Activated CD4-positive, alpha-beta T cell treated with anti-CD3 and anti-CD28 coated beads, Interleukin-2, amount 10 ng/mL, durations not matched to agents 24 days and 14 days (primary cell): ENCODE measurements at places on chromosomes 3 and 15. TPM values are rescaled to one million over a fixed set of nuclear protein-coding genes. Genes with fewer than 3 reads are reported as not detected.

DNA sequence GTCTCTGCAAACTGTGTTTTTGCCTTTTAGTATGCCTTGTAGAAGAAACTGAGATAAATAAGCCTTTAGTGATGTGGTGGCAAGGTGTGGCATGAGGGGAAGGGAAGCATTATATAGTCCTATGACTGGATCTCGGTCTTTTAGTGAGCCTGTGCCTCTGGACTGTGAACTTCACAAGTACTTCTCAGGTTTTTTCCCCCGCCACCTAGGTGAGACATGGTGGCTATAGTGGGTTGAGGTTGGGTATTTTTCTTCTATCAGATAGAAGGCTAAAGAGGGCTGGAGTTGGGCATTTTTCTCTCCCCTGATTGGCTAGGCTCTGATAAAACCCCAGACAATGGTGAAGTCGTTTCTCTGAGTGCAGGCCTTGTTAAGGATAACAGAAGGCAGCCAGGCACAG is 38.7 kb upstream of the ZFAND6 start:
- H3K27me3 ChIP-seq, result no peaks in the 10 kb centered on the region
- H3K36me3 ChIP-seq, result no peaks in the 10 kb centered on the region
- H3K27ac ChIP-seq, result no peak overlapping the region

The CPA3 gene
- not detected in 2 replicates for total RNA-seq

GRCh38 chr15:85595804-85596536 is 198.8 kb downstream of the KLHL25 start:
- no peak for DNase-seq
- H3K4me3 ChIP-seq, result peak overlapping the region; percentile 57
- peak overlapping the region; percentile 84 for H3K27ac ChIP-seq
- no peaks in the 10 kb centered on the region for H3K27me3 ChIP-seq
- peaks cover 36% of the 10 kb centered on the region for H3K4me1 ChIP-seq

DNA sequence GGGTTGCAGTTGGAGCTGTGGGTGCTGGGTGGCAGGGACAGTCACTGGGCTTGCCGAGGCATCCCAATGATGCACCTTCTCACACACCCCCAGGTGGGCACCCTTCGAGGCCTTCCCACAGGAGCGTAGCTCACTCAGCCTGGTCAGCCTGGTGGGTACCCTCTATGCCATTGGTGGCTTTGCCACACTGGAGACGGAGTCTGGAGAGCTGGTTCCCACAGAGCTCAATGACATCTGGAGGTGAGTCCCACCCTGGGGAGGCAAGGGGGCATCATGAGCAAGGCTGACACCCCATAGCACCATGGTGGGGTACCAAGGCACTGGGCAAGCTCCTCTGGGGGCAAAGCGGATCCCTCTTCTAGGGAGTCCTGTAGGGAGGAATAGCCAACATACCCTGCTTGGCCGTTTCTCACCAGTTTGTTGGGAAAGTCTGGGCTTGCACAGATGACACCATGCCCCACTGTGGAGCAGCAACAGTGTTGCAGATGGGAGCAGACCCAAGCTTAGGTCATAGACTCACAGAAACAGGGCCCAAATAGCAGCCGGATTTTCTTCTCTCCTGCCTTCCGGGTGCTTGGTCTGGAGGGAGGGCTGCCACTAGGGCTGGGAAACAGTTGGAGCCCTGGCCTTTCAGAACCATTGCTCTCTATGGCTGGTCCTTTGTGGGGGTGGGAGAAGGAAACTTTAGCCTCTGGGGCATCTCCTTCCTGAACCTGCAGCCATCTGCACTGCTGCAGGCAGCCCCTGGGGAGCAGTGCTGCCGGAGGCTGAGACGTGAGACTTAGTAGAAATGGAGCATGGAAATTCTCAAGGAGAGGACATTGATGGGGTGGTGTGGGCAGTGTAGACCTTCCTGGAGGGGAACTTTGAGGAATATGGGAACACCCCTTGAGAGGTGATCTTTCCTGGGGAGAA is 5.7 kb downstream of the KLHL40 start:
- H3K27me3 ChIP-seq, result peaks cover 7% of the 10 kb centered on the region
- no peak overlapping the region for H3K27ac ChIP-seq
- H3K4me3 ChIP-seq, result no peak overlapping the region
- H3K36me3 ChIP-seq, result no peaks in the 10 kb centered on the region
- DNase-seq, result no peak

- peak overlapping the region; percentile 96 for H3K4me3 ChIP-seq
- peaks cover 2% of the 10 kb centered on the region for H3K36me3 ChIP-seq
- DNase-seq, result no peak
- peaks cover 30% of the 10 kb centered on the region for H3K4me1 ChIP-seq
Measured at GRCh38 chr3:143002083-143002712, 828 bp downstream of the U2SURP start.

- H3K27ac ChIP-seq, result no peak overlapping the region
- no peak for DNase-seq
- no peak overlapping the region for H3K4me3 ChIP-seq
- no peaks in the 10 kb centered on the region for H3K36me3 ChIP-seq
- H3K4me1 ChIP-seq, result peaks cover 2% of the 10 kb centered on the region
Measured at GRCh38 chr15:69389426-69389825, 24.7 kb upstream of the KIF23 start.

The CTXN2 gene
- total RNA-seq, result 0.07 TPM in 1 of 2 replicates, not detected in the other

DNA sequence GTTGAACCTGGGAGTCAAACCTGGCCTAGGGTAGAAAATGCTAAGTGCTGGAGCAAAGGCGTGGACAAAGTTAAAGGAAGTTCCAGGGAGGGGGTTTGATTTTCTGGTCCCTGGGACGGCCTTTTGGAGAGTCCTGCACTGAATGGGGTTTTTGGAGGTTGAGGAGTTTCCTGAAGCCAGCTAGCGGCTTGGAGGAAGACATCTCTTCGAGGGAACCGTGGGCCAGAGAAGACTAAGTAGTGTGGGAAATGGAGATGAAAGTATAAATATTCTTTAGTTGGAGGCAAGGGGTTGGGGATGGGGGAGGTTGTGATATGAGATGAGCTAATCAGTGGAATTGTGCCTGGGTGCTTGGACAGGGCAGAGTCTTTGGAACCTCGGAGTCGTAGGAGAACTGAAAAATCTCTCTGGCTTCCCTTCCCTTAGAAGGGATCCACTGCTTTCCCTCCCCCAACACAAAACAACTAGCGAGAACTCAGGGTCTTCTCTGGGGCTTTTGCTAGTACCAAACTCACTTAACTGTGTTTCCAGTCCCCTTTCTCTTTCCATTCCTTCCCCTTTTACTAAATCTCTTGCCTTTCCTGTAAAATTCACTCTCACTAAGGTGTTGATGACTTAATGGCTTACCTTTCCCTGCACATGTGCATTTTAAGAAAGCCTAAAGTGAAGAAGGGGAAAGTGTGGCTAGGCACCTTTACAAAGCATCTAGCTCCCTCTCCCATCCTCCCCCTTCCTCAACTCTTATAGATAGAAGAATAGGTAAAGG is 1.0 kb downstream of the LPP start:
- DNase-seq, result no peak
- H3K4me3 ChIP-seq, result peak overlapping the region; percentile 86
- peak overlapping the region; percentile 90 for H3K27ac ChIP-seq
- H3K4me1 ChIP-seq, result peaks cover 59% of the 10 kb centered on the region
- no peaks in the 10 kb centered on the region for H3K27me3 ChIP-seq

The TTLL13 gene
- 0.44 and 1.4 TPM in 2 replicates for total RNA-seq

DNA sequence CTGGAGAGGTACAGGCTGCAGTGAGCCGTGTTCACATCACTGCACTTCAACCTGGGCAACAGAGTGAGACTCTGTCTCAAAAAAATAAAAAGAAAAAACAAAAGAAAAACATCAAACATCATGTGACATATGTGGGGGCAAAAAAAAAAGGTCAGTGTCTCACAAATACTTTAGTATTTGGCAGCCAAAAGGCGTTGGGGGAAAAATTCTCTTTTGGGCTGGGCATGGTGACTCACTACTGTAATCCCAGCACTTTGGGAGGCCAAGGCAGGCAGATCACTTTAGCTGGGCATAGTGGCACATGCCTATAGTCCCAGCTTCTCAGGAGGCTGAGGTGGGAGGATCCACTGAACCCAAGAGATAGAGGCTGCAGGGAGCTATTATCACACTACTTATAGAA is 47.6 kb downstream of the TMCC1 start:
- H3K27ac ChIP-seq, result no peak overlapping the region
- DNase-seq, result no peak
- peaks cover 2% of the 10 kb centered on the region for H3K4me1 ChIP-seq
- no peaks in the 10 kb centered on the region for H3K27me3 ChIP-seq
- no peak overlapping the region for H3K4me3 ChIP-seq

The PLSCR5 gene
- total RNA-seq, result not detected in 2 replicates

- H3K27me3 ChIP-seq, result no peaks in the 10 kb centered on the region
- peaks cover 54% of the 10 kb centered on the region for H3K36me3 ChIP-seq
- H3K4me1 ChIP-seq, result peaks cover 89% of the 10 kb centered on the region
- peak overlapping the region; percentile 15 for H3K4me3 ChIP-seq
- H3K27ac ChIP-seq, result peak overlapping the region; percentile 75
Measured at GRCh38 chr3:50627407-50628051, 10.6 kb downstream of the MAPKAPK3 start.

DNA sequence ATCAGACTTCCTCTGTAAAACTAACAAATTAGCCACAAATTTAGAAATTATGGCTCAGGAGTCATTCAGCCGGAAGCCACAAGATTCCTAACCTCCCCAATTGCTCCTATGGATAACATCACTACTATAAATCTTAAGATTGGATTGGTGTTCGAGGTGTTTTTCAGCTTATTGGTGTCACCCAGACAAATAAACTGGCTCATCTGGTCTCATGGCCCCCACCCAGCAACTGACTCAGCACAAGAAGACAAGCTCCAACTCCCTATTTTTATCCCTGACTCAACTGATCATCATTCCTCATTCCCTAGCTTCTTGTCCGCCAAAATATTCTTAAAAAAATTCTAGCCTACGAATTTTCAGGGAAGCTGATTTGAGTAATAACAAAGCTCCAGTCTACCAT is 135.1 kb upstream of the STRIT1 start:
- no peaks in the 10 kb centered on the region for H3K36me3 ChIP-seq
- H3K4me3 ChIP-seq, result no peak overlapping the region
- no peak for DNase-seq
- H3K27ac ChIP-seq, result no peak overlapping the region
- no peaks in the 10 kb centered on the region for H3K4me1 ChIP-seq

DNA sequence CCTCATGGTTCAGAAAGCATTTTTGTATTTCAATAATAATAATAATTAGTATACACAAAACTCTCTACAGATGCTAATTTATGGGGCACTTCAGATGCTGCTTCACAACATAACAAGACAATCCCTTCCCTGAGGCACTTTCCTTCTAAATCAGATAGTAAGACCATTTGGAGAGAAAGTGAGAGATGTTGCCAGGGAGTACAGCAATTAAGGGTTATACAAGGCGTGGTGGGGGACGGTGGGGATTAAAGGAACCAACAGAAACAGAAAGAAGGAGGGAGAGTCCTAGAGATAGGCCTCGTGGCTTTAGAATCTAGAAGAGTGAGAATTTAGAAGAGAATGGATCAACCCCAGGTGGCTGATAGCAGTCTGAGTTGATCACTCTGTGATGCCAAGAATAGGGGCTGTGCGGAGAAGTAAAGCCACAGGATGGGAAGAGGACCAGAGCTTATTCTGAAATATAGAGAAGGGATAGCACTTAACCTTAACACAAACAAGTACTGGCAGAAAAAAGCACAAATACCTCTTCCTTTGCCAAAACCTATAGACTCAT is 76.9 kb downstream of the ETFA start:
- DNase-seq, result no peak
- H3K36me3 ChIP-seq, result peaks cover 6% of the 10 kb centered on the region
- H3K4me3 ChIP-seq, result no peak overlapping the region
- no peaks in the 10 kb centered on the region for H3K27me3 ChIP-seq
- H3K4me1 ChIP-seq, result no peaks in the 10 kb centered on the region

The PBRM1 gene
- total RNA-seq, result 65.7 and 67.8 TPM in 2 replicates

The COLQ gene
- total RNA-seq, result 1.7 TPM in 2 replicates

DNA sequence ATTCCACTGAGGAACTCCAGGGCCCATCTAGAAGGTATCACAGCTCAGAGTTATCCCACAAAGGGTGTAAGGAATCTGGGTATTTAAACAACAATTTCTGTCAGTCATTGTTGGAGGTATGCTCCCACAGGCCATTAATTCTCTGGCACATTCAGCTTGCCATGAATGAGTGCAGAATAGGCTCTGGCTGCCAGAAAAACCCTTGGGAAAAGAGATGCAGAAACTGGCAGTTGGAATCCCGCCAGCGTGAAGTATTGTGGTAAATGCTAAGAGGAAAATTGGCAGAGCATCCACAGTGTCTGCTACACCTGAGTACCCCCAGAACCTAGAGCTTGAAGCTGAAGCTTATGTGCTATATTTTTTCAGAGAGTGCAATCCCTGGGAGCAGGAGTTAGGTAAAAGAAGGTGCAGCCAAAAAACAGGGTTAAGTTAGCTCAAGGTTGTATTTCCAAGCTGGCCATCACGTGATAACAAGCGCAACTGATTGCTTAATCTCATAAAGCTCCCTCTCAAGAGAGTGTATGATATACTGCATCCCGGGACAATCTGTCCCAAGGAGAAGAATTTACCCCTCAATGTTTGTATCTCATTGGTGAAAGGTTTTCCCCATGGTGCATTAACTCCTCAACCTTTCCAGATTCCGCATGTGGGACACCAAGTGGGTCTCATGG is 94.2 kb upstream of the ACP3 start:
- no peak overlapping the region for H3K4me3 ChIP-seq
- H3K27me3 ChIP-seq, result peaks cover 6% of the 10 kb centered on the region
- no peaks in the 10 kb centered on the region for H3K36me3 ChIP-seq
- no peak overlapping the region for H3K27ac ChIP-seq
- no peak for DNase-seq
